ENCODE measurements at places on chromosomes 5 and 9. TPM values are rescaled to one million over a fixed set of nuclear protein-coding genes. Genes with fewer than 3 reads are reported as not detected.

DNA sequence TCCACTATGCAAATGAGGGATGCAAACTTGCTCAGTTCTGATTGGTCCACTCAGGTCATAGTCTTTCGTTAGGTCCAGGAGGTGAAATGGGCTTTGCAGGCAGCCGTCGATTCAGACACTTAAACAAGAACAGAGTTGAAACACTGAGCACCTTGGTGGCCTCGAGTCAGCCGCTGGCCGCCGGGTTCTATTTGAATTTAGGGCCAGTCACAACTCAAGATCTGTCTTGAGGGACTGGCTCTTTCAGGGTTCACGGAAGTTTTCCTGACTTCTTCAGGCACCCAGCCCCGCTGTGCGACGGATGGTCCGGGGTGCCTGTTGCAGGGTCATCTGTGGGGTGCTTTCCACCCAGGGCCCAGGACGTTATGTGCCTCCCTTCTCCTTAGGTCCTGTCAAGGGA lies 412.8 kb upstream of the IRX4 start:
- no peak for DNase-seq
- no peaks in the 10 kb centered on the region for H3K36me3 ChIP-seq
- no peak overlapping the region for H3K4me3 ChIP-seq
- no peaks in the 10 kb centered on the region for H3K4me1 ChIP-seq

BRD9 gene
- total RNA-seq: 30.6 TPM

C1QTNF2 gene
- total RNA-seq: not detected

DNA sequence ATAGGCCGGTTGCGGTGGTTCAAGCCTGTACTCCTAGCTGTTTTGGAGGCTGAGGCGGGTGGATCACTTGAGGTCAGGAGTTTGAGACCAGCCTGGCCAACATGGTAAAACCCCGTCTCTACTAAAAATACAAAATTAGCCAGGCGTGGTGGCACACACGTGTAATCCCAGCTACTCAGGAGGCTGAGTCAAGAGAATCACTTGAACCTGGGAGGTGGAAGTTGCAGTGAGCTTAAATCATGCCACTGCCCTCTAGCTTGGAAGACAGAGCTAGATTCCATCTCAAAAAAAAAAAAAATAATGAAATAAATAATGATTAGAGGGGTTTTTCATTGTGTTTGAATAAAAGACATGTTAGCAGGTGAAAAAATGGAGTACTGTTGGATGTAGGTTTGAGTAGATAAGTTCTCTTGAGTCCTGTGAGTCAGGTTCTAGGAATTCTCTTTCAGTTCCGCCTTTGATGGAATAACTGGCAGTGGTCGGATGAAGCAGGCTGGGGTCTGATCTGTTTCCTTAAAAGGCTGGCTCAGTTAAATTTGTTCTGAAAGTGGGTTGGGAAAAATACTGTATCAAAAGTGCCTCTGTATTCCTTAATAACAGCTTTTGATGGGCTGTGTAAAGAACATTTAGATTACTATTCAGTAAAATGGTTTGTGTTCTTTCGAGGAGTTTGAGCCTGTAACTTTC lies 73.2 kb downstream of the AOPEP start:
- H3K4me1 ChIP-seq: peaks cover 38% of the 10 kb centered on the region
- no peak for DNase-seq
- H3K27ac ChIP-seq: no peak overlapping the region
- H3K36me3 ChIP-seq: no peaks in the 10 kb centered on the region
- no peaks in the 10 kb centered on the region for H3K27me3 ChIP-seq
- H3K4me3 ChIP-seq: no peak overlapping the region

DNA sequence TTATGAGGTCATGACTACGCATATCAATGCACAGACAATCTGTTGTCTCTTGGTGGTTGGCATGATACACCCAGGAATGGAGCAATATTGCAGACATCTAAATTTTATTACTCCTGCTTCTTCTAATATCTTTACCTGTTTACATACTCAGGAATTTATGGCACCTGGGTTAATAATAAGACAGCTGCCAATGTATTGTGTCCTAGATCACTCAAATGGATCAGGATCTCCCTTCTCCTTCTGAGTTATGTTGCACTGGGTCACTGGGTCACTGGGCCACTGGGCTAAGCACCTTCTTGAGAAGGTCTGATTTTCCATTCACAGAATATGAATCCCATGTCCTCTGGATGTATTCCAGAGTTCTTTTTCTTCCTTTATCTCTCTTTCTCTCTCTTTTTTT lies 41.8 kb downstream of the CCL28 start:
- no peak for DNase-seq
- H3K36me3 ChIP-seq: no peaks in the 10 kb centered on the region
- no peak overlapping the region for H3K4me3 ChIP-seq
- no peak overlapping the region for H3K27ac ChIP-seq
- H3K4me1 ChIP-seq: peaks cover 3% of the 10 kb centered on the region

GABRA1 gene
- total RNA-seq: not detected

DNA sequence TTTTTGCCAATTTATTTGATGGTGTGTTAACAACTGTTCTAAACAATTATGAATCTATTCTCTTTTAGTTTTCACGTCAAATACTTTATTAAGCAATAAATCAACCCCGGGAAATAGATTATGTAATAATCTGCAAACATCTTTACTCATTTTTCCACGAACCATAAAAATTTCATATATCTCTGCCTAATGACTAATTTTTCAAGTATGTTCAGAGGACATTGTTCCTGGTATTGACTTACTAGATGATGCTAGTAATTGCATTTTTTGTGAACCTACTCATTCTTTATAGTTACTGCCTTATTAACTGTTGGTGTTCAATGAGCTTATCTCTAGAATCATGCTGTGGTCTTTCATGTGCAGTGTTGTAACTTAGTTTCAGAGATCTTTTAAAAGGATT lies 41.0 kb upstream of the FBN2 start:
- peak overlapping the region; percentile 32 for H3K27ac ChIP-seq
- peaks cover 20% of the 10 kb centered on the region for H3K4me1 ChIP-seq
- no peaks in the 10 kb centered on the region for H3K36me3 ChIP-seq
- peak; percentile 66 for DNase-seq
- no peaks in the 10 kb centered on the region for H3K27me3 ChIP-seq
- H3K4me3 ChIP-seq: no peak overlapping the region

ZNG1C gene
- total RNA-seq: 11.4 TPM

SLC27A6 gene
- 0.32 TPM for total RNA-seq

- H3K27ac ChIP-seq: no peak overlapping the region
- no peak overlapping the region for H3K4me3 ChIP-seq
- H3K4me1 ChIP-seq: no peaks in the 10 kb centered on the region
- peak; percentile 15 for DNase-seq
- no peaks in the 10 kb centered on the region for H3K36me3 ChIP-seq
These were observed 17.0 kb downstream of the ERAP2 start for GRCh38 chr5:96893342-96893741.

DNA sequence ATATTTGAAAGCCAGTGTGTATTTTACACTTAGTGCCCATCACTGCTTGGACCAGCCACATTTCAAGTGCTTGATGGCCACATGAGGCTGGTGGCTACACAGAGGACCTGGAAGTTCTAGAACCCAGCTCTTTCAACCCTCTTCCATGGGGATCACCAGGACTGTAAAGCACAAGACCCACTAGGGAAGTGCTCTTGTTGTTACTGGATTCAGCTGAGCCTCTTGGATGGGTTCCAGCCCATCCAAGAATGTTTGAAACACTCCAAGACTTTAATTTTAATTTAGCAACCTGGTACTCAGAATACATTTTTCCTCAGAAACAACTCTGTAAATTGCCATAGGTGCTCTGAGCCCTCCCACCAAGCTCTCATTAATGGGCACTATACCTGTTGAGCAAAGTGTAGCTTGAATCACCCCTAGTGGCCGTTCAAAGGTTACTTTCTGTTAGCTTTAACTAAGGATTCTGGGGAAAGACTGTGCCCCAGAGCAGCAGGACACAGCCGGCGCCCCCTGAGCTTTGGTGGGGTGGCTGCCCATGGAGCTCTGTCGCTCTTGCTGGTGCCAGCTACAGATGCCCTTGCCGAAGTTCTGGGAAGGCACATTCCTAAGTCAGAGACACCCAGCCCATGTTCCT lies 212.4 kb downstream of the HSD17B3 start:
- H3K27me3 ChIP-seq: no peaks in the 10 kb centered on the region
- no peak for DNase-seq
- no peak overlapping the region for H3K4me3 ChIP-seq
- no peaks in the 10 kb centered on the region for H3K4me1 ChIP-seq
- H3K27ac ChIP-seq: no peak overlapping the region

DNA sequence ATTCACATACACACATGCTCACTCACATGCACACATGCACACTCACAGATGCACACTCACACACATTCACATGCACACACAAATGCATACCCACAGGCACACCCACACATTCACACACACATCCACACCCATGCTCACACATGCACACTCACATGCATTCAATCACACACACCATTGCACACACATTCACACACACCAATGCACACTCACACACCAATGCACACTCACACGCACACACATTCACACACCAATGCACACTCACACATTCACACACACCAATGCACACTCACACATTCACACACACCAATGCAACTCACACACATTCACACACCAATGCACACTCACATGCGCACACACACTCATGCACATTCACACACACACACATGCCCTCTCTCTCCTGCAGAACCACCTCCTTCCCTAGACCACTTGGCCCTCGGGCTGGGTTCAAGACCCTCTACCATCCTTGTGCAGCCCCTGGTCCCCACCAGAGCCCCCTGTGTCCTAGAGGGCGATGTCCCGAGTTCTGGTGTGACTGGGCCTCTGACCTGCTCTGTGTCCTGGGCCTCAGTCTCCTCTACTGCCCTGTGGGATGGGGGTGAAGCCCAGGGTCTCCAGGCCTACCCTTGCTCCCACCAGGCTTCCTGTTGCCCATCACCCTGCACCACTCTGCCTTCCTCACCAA lies 139.0 kb downstream of the OLFM1 start:
- peaks cover 3% of the 10 kb centered on the region for H3K27me3 ChIP-seq
- no peak overlapping the region for H3K27ac ChIP-seq
- H3K4me1 ChIP-seq: no peaks in the 10 kb centered on the region
- no peak for DNase-seq
- H3K4me3 ChIP-seq: no peak overlapping the region

NOXA1 gene
- total RNA-seq: not detected

PCDHGA1 gene
- total RNA-seq: 0.38 TPM

- no peak overlapping the region for H3K27ac ChIP-seq
- no peaks in the 10 kb centered on the region for H3K4me1 ChIP-seq
- no peaks in the 10 kb centered on the region for H3K27me3 ChIP-seq
- H3K4me3 ChIP-seq: no peak overlapping the region
These were observed 100.0 kb downstream of the ADGRV1 start for GRCh38 chr5:90658620-90659019.

IL12B gene
- not detected for total RNA-seq

- no peaks in the 10 kb centered on the region for H3K36me3 ChIP-seq
- H3K27me3 ChIP-seq: no peaks in the 10 kb centered on the region
- H3K4me1 ChIP-seq: no peaks in the 10 kb centered on the region
- DNase-seq: no peak
These were observed 80.2 kb downstream of the PTPN3 start for GRCh38 chr9:109417585-109418544.

DNA sequence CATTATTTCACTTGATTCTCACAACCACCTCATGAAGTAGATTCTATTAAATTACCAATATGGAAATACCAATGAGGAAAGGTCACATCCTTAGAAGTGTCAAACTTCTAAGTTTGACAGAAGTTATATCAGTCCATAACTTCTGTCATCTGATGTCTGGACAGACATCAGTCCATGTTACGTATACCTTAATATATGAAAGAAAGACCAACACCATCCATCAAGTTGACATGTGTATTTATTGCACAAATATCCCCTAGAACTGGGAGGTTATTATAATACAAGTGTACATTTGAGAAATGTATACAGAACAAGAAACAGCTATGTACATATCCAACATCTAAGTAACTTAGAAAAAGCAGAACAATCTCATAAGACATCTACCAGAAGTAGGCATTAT lies 6.5 kb upstream of the RAPGEF6 start:
- H3K4me3 ChIP-seq: no peak overlapping the region
- H3K27ac ChIP-seq: no peak overlapping the region
- H3K4me1 ChIP-seq: peaks cover 4% of the 10 kb centered on the region
- H3K27me3 ChIP-seq: no peaks in the 10 kb centered on the region
- DNase-seq: no peak

DNA sequence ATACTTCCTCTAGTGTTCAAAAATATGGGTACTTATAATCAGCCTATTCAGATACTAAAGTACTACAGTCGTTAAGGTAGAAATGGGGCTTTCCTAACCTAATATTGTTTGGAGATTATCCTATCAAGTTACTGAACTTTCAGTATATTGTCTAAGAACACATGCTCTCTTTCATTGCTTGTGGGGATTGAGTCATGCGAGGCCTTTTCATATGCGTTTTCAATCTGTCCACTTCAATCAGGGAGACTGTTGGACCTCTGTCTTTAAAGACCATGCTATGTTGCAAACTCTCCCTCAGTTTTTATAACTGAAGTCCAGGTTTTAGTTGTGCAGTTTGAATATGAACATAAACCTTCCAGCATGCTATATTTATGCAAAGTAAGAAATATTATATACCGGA lies 15.0 kb downstream of the PRR16 start:
- H3K27me3 ChIP-seq: no peaks in the 10 kb centered on the region
- peaks cover 15% of the 10 kb centered on the region for H3K36me3 ChIP-seq
- H3K4me1 ChIP-seq: no peaks in the 10 kb centered on the region
- no peak for DNase-seq
- H3K27ac ChIP-seq: no peak overlapping the region

FCN2 gene
- not detected for total RNA-seq

DNA sequence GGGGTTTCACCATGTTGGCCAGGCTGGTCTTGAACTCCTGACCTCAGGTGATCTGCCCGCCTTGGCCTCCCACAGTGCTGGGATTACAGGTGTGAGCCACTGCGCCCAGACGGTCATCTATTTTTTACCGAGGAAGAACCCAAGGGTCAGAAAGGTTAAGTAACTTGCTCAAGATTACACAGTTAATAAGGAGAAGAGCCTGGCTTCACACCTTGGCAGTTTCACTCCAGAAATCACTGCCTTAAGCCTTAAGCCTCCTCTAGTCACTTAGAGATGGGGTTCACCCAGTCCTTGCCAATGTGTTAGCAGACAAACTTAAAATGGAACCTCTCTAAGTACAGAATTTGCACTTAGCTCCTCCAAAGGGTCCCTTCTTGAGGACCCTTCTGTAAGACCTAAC lies 116.3 kb downstream of the PTTG1 start:
- no peaks in the 10 kb centered on the region for H3K27me3 ChIP-seq
- no peaks in the 10 kb centered on the region for H3K4me1 ChIP-seq
- H3K27ac ChIP-seq: no peak overlapping the region
- no peaks in the 10 kb centered on the region for H3K36me3 ChIP-seq

All from GM23248 (cell line).